SW 1271 (cell line): ENCODE measurements at places on chromosomes 1 and 21.
A peak's percentile ranks its signal among the peaks of the same experiment; 100 is the strongest.

DNA sequence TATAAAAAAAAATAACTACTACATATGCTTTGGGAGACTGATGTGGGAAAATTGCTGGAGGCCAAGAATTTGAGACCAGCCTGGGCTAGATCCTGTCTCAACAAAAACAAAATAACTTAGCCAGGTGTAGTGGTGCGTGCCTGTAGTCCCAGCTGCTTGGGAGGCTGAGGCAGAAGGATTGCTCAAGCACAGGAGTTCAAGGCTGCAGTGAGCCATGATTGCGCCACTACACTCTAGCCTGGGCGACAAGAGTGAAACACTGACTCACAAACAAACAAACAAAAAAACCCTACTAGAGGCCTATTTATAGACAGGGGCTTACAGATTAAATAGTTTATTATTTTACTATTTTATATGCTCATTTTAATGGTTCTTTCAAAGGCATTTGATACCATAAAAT, 80.0 kb downstream of the LHX4 start:
- peak; percentile 8 for DNase-seq

DNA sequence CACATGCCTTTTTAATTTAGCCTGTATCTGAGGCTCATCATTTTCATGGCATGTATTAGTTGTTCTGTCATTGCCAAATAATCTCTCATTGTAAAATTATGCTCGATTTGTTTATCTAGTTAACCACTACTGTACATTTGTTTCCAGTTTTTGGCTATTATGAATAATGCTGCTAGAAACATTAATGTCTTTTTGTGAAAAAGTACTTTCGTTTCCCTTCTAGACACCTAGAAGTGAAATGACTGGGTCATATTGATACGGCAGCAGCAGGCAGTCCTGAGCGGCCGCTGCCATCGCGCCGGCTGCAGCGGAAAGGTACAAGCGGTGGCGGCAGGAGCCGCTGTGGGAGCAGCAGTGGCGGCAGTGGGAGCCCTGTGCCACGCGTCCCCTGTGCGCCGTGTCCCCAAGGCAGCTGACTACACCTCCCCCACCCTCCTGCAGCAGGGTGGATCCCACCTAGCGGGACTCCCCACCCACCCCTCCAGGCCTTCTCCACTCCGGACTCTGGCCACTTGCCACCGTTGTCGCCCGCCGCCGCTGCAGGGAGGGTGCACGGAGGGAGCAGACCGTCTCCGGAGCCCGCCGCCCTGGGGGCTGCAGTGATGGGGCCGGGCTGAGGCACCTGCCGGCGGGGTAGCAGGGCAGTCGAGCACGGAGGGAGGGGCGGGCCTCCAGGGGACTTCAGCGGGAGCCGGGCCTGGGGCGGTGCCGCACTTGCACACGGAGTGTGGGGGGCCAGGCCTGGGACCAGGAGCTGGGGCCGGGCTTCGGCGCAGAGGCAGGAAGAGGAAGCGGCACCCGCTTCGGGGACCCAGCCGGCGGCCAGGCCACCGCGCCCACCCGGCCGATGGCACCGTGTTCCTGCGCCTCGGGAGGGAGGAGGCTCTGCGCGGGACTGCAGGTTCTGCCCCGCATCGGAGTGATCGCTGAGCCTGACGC, 66.8 kb upstream of the RGS7 start:
- no peak for DNase-seq

- no peak for DNase-seq
Observed at GRCh38 chr1:61455400-61455799, 269.5 kb downstream of the TM2D1 start.

- DNase-seq, result no peak
Observed at GRCh38 chr1:161313554-161314200, 504 bp upstream of the SDHC start.

DNA sequence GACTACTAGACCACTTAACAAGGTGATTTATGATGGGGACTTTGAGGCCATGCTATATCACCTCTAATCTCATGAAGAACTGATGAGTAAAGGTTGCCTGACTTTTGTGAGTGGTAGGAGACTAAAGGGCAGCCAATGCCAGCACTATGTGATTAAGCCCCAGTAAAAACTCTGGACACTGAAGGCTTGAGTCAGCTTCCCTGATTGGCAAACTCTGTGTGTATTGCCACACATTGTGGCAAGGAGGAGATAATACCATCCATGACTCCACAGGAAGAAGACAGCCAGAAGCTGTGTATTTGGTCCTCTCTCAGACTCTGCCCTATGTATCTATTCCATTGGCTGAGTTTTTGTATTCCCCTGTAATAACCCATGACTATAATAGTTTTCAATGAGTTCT, 413.3 kb upstream of the ZRANB2 start:
- no peak for DNase-seq

- no peak for DNase-seq
Observed at GRCh38 chr21:28975397-28975796, 17.3 kb downstream of the LTN1 start.

GRCh38 chr1:153659175-153659534, 652 bp downstream of the SNAPIN start:
- no peak for DNase-seq

DNA sequence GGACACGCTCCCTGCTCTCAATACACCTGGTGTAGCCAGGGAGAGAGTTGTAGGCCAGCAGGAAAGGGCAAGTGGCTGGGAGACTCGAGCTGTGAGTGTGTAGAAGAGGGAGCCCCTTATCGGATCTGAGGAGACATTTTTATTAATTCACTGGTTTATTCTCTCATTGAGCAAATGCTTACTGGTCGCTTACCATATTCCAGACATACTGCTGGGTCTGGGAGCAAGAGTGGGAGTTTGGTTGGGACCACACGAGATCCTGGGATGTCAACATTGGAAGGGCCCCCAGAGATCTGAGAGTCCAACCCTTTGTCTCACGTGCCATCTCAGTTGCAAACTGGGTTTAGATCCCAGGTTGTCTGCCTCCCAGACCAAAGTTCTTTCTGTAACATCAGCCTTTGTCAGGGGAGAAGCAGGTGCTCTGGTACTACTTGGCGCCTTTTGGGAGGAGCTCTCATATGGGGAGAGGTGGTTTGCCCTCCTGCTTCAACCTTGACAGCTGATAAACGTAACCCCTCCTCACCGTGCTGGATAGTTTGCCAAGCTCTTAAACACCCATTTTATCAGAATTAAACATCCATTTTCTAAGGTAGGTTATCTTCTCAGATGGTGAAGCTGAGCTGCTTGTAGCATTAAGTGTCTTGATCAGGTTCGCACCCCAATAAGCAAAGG, 742 bp downstream of the TMEM222 start:
- DNase-seq, result no peak

GRCh38 chr1:186297439-186298045, 77.5 kb downstream of the TPR start:
- no peak for DNase-seq

- DNase-seq, result no peak
Observed at GRCh38 chr1:5147806-5148205, 493.4 kb downstream of the AJAP1 start.

DNA sequence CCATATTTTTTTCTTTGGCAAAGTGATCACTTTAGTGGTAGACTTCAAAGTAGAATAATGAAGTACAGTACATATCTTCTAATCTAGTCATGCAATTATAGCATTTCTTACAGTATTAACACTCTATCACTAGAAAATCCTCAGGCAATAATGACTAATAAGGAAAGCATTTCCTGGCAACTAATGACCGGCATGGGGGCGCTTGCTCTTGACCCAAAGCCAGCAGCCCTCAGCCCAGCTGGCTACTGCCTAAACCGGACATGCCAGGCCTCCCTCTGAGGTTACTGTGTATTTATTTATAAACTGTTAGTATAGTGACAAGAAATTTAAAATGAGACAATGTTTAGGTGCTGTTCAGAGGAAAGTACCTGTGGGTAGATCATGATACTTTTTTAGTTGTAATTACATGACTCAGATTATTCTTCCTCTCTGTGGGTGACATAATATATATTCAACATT, 633.8 kb downstream of the PTPRC start:
- peak; percentile 60 for DNase-seq
